Coronary artery (tissue), 2 donors: ENCODE measurements at places on chromosomes 7 and 10.
A peak's percentile ranks its signal among the peaks of the same experiment; 100 is the strongest.

GRCh38 chr7:136174477-136175125 is 197.4 kb upstream of the MTPN start:
- no peak for DNase-seq

DNA sequence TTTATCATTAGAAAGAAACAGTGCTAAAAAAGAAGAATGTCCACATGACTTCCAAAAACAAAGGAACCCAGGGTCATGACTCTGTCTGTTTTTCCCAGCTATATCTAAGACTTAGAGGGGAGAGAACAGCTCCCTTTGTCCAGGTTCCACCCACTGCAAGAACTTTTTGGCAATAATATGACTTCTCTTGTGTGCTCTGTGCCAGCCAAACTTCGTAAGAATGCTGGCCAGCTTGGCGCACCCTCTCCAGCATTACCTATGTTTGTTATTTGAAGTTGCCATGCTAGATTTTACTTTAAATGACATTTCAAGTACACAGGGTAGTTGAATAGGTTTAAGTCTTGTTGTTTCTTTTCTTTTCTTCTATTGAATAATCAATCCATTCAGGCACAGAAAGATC is 371.4 kb downstream of the KCNMA1 start:
- DNase-seq, result no peak

DNA sequence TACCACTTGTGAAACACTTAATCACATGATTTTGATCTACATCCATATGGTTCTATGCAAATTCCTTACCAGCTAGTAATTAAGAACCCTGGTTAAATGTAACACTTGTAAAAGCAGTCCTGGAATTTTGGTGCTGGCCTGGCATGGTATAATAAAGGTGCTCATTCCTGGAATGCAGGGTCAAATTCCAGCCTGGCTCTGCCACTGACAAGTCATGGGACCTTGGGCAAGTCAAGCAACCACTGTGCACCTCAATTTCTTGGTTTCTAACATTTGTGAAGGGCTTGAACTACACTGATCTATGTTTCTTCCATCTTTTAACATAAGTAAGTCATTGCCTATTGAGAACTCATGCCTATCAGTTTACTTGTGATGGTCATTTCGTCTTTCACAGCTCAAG is 91.9 kb upstream of the PIK3CG start:
- no peak for DNase-seq

GRCh38 chr7:106257752-106258151 is 27.0 kb downstream of the NAMPT start:
- no peak for DNase-seq

DNA sequence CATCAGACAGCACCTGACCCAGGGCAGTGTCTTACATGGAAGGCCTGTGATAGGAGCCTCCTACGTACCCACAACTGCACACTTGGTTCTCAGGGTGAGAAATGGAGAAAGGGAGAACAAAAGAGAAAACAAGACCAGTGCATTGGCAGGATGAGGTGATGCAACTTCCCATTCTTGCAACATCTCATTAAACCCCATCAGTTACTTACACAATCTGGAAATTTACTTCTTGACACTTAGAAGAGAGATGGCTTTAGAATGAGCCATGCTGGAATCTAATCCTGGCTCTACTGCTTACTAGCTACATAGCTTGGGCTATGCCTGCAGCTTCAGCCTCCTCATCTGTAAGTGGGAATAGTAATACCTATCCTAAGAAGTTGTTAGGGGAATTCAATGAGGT is 391.7 kb downstream of the KCNMA1 start:
- no peak for DNase-seq

GRCh38 chr10:22934726-22935125 is 6.9 kb downstream of the ARMC3 start:
- DNase-seq, result no peak

- no peak for DNase-seq
Observed at GRCh38 chr7:120842121-120842621, 15.8 kb downstream of the TSPAN12 start.

DNA sequence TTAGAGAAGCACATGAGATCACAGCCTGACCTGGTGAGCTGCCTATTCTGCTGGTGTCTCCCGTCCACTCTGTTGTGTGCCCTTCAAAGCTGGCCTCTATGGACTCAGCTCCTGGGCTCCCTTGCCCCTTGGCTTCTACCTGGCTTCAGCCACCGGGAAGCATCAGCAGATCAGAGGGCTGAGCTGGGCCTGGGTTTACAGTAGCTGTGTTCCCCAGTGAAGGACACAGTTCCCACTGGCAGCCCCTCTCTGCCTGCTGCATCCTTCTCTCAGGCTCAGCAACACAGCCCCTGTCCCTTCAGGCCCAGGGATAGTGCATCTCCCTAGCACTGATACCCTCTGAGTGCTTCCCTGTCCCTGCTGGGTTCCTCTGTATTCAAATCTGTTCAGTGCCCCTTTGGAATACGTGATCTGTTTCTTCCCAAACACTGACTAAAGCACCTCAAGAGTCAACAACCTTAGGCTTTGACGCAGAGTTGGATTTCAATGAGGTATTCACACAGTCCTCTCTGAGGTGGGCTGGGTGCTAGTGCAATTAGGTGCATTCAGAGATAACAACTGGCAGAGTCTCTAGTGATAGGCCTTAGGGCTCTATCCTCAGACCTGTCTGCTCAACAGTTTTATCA is 109.8 kb downstream of the GRID1 start:
- DNase-seq, result peak; percentile 41

GRCh38 chr10:36681751-36682632 is 443.4 kb upstream of the ANKRD30A start:
- DNase-seq, result no peak

DNA sequence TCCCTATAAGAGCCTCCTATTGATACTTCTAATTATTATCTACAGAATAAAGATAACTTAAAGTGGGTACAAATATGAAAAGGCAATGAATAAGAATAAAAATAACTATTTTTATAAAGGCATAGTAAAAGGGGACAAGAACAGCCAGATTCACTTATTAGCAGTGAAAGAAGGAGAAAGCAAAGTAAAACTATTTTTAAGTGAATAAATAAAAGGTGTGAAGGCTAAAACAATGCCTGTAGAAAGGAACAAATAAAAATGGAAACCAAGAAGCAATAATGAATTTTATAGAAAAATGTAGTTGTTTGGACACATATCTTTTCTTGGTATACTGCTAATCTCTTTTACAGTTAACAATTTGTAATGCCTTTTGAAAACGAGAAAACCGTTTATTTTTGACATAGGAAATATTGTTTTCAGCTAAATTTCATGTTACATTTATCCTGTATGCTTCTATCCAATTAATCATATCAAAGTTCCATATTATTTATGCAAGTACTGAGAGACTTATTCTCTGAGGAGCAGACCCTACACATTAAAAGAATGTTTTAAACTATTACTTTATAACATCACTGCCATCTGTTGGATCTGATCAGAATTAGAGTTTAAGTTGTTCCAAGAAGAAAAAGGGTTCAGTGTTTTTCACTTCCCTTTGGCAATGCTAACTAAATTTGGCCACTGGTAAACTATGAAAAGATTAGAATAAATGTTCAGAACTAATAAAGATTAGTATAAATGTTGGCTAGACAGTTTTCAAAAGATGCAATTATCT is 59.1 kb downstream of the ARMC3 start:
- no peak for DNase-seq

DNA sequence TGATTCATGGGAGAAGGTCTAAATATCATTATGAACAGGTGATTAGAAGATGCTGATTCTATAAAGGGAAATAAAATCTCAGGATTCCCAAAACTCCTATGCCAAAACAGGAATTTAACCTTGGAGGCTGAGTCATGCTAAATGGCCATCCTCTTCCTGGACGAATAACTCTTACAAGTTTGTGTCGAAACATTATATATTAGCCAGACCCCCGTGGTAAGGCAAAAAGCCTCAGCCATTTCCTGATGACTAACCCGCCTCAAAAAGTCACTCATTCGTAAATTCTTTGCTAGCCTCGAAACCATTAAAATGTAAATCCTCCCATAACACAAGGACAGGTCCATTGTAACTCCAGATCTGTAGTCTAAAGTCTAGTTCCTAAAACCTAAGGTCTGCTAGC is 32.0 kb downstream of the CUL2 start:
- no peak for DNase-seq

DNA sequence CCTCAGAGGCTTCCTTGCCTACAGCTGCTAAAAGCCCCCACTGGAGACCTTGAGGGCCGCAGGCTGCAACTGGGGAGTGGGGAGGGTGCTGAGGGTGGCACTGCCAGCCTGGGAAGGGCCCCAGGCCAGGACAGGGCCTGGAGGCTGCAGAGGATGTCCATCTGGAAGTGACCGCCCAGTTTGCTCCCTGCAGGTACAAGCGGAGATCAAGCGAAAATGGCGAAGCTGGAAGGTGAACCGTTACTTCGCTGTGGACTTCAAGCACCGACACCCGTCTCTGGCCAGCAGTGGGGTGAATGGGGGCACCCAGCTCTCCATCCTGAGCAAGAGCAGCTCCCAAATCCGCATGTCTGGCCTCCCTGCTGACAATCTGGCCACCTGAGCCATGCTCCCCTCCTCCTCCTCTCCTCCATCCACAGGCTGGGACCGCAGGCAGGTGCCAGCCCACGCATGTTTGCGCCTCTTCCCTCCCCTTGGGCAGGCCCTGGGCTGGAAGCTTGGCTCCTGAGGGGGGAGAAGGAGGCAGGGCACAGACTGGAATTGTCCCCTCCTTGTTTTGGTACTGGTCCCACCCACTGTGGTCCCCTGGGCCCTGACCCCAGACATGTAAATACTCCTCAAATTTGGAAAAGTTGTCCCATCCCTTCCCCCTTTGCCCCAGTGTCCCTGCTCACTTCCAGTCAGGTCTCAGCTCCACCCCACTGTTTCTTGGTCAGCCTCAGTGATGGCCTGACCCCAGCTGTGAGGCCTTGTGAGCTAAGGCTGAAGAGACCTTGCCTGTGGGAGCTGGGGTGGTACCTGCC is 54.4 kb downstream of the ADCYAP1R1 start:
- DNase-seq, result peak; percentile 62

DNA sequence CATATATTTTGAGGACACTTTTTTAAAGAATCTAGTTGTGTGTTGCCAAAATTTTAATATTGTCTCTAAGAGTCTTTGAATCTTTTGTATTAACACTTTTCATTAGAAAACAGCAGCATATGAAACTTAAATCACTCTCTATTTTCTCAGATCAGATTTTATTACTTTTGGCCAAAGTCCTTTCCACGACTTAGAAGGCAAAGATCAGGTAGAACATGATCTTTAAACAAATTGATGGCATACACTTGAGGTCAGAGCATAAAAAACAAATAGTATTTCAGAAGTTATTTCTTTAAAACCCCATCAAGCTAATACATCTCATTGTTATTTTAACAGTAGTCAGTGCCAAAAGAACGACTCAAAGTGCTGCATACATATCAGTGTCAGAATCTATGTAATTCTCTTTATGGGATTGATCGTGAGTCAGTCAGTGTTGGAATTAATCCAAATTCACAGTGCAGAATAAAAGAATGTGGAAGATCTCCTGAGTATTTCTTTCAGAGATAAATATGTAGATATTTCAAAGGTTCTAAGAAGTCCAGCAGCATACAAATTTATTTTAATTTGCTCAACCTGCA is 9.6 kb upstream of the AGMO start:
- DNase-seq, result no peak

DNA sequence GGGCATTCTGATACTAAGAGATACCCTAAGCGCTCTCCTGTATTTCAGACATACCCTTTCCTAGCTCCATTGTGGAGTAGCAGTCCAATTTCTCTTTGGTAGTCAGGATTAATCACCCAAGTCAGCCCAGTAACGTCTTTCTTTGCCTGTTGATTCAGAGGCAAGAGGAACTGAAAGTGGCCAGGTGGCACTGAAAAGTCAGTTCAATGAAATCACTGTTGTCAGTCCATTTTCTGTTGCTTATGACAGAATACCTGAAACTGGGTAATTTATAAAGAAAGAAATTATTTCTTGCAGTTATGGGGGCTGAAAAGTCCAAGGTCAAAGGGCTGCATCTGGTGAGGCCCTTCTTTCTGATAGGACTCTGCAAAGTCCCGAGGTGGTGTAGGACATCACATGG is 40.2 kb downstream of the ANKRD61 start:
- DNase-seq, result no peak

DNA sequence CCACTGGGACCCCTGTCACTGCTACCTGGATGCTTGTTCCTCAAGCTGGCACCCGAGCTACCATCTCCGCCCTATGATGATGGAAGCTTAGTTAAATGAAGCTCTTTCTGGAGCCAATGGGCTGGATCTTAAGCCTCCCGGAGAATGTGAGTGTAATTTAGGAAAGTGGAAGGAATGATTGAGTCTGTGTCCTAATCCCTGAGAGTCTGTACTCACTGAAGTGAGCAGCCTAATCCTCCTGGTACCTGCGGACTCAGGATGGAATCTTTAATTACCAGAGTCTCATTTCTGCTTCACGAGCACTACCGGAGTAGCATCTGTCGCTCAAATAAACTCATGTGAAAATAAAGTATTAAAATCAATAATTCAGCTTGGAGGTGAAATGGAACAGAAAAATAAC is 255.5 kb downstream of the WDR37 start:
- DNase-seq, result no peak

- no peak for DNase-seq
Observed at GRCh38 chr7:74202841-74203556, 6.8 kb upstream of the LAT2 start.

DNA sequence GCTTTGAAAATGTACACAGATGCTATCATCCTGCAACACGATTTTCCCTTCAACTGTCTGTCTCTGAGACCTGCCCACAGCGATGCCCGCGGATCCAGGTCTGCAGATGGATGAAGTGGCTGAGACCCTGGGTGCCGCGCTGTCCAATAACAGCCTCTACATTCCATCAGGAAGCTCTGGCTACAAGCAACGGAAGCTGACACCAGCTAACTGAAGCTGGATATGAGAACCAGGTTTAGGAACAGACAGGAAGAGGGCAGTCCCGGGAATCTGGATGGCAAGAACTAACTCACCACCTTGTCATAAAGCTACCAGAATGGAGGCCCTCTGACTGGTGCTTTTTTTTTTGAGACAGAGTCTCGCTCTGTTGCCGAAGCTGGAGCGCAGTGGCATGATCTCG is 32.3 kb upstream of the CTBP2 start:
- peak; percentile 28 for DNase-seq

DNA sequence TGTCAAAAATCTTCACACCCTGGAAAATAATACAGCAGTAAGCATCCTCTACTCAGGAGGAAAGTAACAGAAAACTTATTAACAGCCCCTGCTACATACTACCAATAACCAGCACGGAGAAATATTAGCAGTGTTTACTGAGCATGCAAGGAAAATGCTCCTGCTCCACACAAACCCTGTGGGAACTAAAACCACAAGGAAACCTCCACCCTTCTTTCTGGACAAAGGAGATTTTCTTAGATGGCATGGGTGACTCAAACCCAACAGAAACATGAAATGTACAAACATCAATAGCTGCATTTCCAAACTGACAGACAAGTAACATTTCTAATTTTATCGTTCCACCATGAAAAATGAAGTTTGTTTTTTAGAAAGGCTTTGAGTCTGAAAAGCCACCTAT is 113.4 kb downstream of the VPS41 start:
- DNase-seq, result no peak

DNA sequence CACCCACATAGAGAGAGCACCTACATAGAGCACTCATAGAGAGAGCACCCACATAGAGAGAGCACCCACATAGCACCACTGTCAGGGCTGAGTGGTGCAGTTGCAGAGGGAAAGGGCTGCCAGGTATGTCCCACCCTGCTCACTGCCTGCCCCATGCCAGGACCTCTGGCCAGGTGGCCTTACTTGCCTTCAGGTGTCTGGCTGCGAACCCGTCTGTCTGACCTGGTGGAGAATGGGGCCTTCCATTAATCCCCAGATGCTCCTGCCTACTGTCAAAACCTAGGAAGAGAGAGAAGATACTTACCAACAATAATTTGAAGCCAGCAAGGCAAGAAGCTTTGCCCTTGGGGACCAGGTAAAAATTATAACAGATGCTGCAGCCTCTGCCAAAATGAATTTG is 51.1 kb downstream of the INSIG1 start:
- no peak for DNase-seq
